Lung (tissue), 17 donors: ENCODE measurements at places on chromosomes 1 and 21. TPM values are rescaled to one million over a fixed set of nuclear protein-coding genes. Genes with fewer than 3 reads are reported as not detected.

DNA sequence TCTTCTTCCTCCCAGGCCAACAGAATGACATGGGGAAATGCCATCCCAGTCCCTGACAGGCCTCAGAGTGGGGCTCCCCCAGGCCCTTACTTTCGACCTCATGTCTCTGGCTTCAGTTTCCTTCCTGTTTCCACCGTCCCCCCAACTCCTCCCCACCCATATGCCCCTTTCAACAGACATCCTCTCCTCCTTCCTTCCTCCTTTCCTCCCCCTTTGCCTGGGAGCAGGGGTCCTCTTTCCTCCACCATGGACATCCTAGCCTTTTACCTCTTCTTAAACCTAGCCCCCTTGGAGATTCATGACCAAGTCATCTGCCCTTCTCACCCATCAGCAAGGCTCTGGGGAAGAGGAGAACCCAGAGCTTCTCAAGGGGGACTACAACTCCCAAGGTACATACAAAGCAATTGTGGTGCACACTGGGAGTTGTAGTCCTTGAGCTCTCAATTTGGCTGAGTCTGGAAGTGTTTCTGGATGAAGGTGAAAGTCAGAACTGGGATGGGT, 4.0 kb downstream of the ZBTB7B start:
- H3K27me3 ChIP-seq = no peaks in the 10 kb centered on the region
- H3K4me1 ChIP-seq = peaks cover 13% of the 10 kb centered on the region
- no peak overlapping the region for H3K4me3 ChIP-seq
- no peaks in the 10 kb centered on the region for H3K36me3 ChIP-seq

GRCh38 chr1:64948905-64949833, 17.2 kb downstream of the JAK1 start:
- H3K36me3 ChIP-seq = no peaks in the 10 kb centered on the region
- H3K4me3 ChIP-seq = no peak overlapping the region
- DNase-seq = no peak
- no peak overlapping the region for H3K27ac ChIP-seq
- H3K4me1 ChIP-seq = peaks cover 3% of the 10 kb centered on the region

DNA sequence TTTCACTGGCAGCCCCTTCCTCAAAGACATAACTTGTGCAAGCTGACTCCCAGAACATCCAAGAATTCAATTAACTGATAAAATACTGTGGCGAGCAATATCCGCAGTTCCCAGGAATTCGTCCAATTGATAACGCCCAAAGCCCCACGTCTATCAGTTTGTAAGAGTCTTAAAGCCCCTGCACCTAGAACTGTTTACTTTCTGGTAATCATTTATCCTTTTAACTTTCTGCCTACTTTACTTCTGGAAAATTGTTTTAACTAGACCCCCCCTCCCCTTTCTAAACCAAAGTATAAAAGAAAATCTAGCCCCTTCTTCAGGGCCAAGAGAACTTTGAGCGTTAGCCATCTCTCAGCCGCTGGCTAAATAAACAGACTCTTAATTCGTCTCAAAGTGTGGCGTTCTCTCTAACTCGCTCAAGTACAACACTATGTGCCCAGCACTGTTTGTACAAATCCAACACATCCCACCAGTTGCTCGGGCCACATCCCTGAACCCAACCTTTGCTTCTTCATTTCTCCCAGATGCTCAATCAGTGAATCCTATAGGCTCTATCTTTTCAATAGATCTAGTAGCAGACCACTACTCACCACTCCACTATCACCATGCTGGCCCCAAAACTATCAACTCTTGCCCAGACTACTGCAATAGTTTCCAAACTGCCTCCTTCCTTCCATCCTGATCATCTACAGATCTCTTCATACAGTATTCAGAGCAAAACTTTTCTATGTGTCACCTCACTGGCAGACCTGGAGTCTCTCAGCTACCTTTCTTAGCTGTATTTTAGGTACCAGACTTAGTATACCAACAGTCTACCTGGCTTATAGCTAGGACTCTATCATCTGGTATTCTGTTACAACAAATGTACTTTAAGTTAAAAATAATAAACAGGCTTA, 3.3 kb upstream of the CHD1L start:
- H3K4me3 ChIP-seq = no peak overlapping the region
- no peaks in the 10 kb centered on the region for H3K36me3 ChIP-seq
- peaks cover 10% of the 10 kb centered on the region for H3K4me1 ChIP-seq
- no peak for DNase-seq

- DNase-seq = peak; percentile 74
- H3K27ac ChIP-seq = peak overlapping the region; percentile 2
- H3K4me3 ChIP-seq = no peak overlapping the region
- H3K27me3 ChIP-seq = no peaks in the 10 kb centered on the region
These were observed 83.2 kb downstream of the TM2D1 start for GRCh38 chr1:61641578-61642336.

- no peak overlapping the region for H3K27ac ChIP-seq
- H3K36me3 ChIP-seq = no peaks in the 10 kb centered on the region
These were observed 37.1 kb upstream of the USP25 start for GRCh38 chr21:15692711-15693110.

GRCh38 chr1:245264226-245264625, 109.4 kb downstream of the KIF26B start:
- H3K4me1 ChIP-seq = peaks cover 12% of the 10 kb centered on the region
- no peak overlapping the region for H3K4me3 ChIP-seq
- no peaks in the 10 kb centered on the region for H3K36me3 ChIP-seq
- DNase-seq = no peak
- no peak overlapping the region for H3K27ac ChIP-seq

GRCh38 chr1:228058949-228059633, 23.4 kb upstream of the ARF1 start:
- no peak overlapping the region for H3K27ac ChIP-seq
- peak overlapping the region; percentile 5 for H3K4me3 ChIP-seq
- H3K36me3 ChIP-seq = no peaks in the 10 kb centered on the region
- no peak for DNase-seq

GRCh38 chr1:31923901-31924535, 14.2 kb downstream of the PTP4A2 start:
- H3K4me1 ChIP-seq = peaks cover 22% of the 10 kb centered on the region
- no peak overlapping the region for H3K27ac ChIP-seq
- no peak for DNase-seq
- no peak overlapping the region for H3K4me3 ChIP-seq

- peaks cover 12% of the 10 kb centered on the region for H3K27me3 ChIP-seq
- peak overlapping the region; percentile 76 for H3K4me3 ChIP-seq
- peak; percentile 54 for DNase-seq
- peak overlapping the region; percentile 100 for H3K27ac ChIP-seq
- H3K36me3 ChIP-seq = peaks cover 2% of the 10 kb centered on the region
These were observed 1.7 kb downstream of the EGLN1 start for GRCh38 chr1:231420299-231420958.

GRCh38 chr1:183774938-183775337, 30.0 kb upstream of the RGL1 start:
- H3K27ac ChIP-seq = no peak overlapping the region
- H3K36me3 ChIP-seq = no peaks in the 10 kb centered on the region
- no peak for DNase-seq
- H3K27me3 ChIP-seq = no peaks in the 10 kb centered on the region
- H3K4me3 ChIP-seq = no peak overlapping the region

- DNase-seq = no peak
- H3K4me1 ChIP-seq = no peaks in the 10 kb centered on the region
These were observed 6.0 kb upstream of the SHISA4 start for GRCh38 chr1:201882665-201883132.

GRCh38 chr1:246417152-246417812, 89.8 kb downstream of the SMYD3 start:
- H3K4me1 ChIP-seq = no peaks in the 10 kb centered on the region
- no peak overlapping the region for H3K4me3 ChIP-seq
- H3K27ac ChIP-seq = no peak overlapping the region

DNA sequence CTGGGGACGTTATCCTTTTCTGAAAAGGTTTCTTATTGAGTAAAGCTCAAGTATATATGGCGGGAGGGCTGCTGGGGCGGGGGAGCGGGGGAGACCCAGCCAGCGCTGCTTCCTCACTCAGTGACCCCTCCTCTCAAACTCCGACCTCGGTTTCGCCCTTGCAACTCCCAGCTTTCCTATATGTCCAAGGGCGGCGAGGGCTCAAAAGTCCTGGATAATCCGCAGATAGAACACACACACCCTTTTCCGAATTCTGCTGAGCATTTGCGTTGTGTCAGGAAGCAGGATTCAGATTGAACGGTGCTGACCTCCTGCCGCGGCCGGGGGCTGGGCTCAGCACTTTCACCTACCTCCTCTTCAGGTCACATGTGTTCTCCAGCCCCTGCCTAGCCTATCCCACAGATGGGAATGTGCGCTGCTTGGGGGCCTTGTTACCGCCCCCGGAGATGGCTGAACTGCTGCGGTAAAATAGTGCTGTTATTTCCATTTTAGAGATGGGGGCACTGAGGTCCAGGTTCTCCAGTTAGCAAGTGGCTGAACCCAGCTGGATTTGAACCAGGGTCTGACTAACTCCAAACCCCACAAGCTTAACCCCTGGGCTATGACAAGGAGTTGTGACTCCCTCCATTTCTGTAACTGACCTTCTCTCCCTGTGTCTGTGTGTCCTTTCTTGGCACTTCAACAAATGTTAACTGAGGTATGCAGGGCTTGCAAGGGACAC, 795 bp upstream of the AHDC1 start:
- H3K36me3 ChIP-seq = no peaks in the 10 kb centered on the region
- peaks cover 8% of the 10 kb centered on the region for H3K4me1 ChIP-seq
- no peak for DNase-seq
- peak overlapping the region; percentile 98 for H3K27ac ChIP-seq
- no peak overlapping the region for H3K4me3 ChIP-seq
- H3K27me3 ChIP-seq = no peaks in the 10 kb centered on the region

GRCh38 chr1:101738475-101738874, 258.3 kb downstream of the OLFM3 start:
- H3K27ac ChIP-seq = no peak overlapping the region
- H3K4me3 ChIP-seq = no peak overlapping the region
- H3K36me3 ChIP-seq = no peaks in the 10 kb centered on the region
- DNase-seq = no peak

DNA sequence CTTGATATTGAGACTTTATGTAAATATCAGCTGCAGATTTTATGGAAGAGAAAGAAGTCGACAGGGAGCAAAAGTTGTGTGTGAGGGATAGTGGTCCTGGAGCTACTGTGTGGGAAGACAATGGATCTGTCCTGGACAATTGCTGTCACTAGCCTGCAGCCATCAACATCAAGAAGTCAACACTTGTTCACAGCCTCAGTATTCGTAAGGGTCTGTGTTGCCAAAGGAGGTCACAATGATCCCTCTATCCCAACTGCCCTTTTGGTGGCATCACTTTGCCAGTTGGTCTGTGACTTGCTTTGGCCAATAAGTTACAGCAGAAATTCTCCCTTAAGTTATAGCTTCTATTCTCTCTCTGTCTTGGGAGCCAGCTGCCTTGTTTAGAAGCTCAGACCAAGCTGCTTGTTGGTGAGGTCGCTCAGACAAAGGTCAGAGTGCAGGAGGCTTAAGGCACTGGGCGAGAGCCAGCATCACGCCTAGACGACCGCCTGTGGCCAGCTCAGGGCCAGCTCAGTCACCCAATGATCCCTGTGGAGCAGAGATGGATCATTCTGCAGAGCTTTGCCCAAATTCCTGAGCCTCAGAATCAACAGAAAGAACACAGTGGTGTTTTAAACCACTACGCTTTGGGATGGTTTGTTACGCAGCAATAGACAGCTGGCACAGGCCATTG, 134.9 kb downstream of the RHOU start:
- H3K4me1 ChIP-seq = peaks cover 17% of the 10 kb centered on the region
- DNase-seq = no peak
- no peaks in the 10 kb centered on the region for H3K36me3 ChIP-seq
- H3K4me3 ChIP-seq = no peak overlapping the region
- no peak overlapping the region for H3K27ac ChIP-seq

- H3K27ac ChIP-seq = no peak overlapping the region
- no peak for DNase-seq
- no peak overlapping the region for H3K4me3 ChIP-seq
- peaks cover under 1% of the 10 kb centered on the region for H3K27me3 ChIP-seq
These were observed 19.5 kb upstream of the HLCS start for GRCh38 chr21:36985751-36986594.

GRCh38 chr21:28783641-28784185, 209.0 kb downstream of the LTN1 start:
- no peaks in the 10 kb centered on the region for H3K4me1 ChIP-seq
- no peak for DNase-seq
- H3K27me3 ChIP-seq = no peaks in the 10 kb centered on the region
- H3K4me3 ChIP-seq = no peak overlapping the region
- H3K27ac ChIP-seq = no peak overlapping the region
- no peaks in the 10 kb centered on the region for H3K36me3 ChIP-seq

DNA sequence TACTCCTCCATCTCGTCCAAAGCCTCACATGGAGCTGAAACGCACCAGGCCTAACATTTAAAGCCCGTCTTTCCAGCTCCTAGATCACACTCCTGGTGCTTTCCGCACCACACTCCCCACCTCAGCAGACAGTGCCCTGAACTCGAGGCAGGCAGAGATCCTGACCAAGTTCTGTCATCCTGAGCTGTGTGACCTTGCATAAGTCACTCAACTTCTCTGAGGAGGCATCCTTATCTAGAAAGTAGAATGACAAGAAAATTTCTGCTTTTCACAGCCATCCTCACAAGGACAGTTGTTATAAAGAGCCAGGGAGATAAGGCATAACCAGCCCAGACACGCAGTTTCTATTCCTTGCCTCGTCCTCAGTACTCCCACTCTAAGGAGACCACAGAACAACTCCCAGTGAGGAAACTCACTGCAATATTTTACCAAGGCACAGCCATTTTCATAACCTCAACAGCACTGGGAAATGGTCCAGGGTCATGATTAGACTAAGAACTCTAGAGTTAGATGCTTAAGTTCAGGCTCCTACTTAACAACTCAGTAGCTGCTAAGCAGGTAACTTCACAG, 3.1 kb downstream of the LRP8 start:
- no peak overlapping the region for H3K4me3 ChIP-seq
- H3K27me3 ChIP-seq = no peaks in the 10 kb centered on the region
- DNase-seq = no peak
- no peaks in the 10 kb centered on the region for H3K36me3 ChIP-seq
- no peaks in the 10 kb centered on the region for H3K4me1 ChIP-seq

- no peak overlapping the region for H3K27ac ChIP-seq
- H3K27me3 ChIP-seq = no peaks in the 10 kb centered on the region
These were observed 15.4 kb downstream of the KCNH1 start for GRCh38 chr1:211118407-211119102.

- H3K27ac ChIP-seq = no peak overlapping the region
- peaks cover 4% of the 10 kb centered on the region for H3K4me1 ChIP-seq
- H3K36me3 ChIP-seq = peaks cover 19% of the 10 kb centered on the region
- no peak overlapping the region for H3K4me3 ChIP-seq
These were observed 34.2 kb downstream of the CNN3 start for GRCh38 chr1:94892604-94893254.

FAM110D gene
- total RNA-seq = 1.1 TPM

LRRC3 gene
- total RNA-seq = 2.8 TPM

UBE2U gene
- not detected for total RNA-seq

VTCN1 gene
- total RNA-seq = 3.0 TPM

CLIC6 gene
- 35.4 TPM for total RNA-seq

FCGR1A gene
- 25.8 TPM for total RNA-seq

EDARADD gene
- 2.3 TPM for total RNA-seq

PLEKHM2 gene
- 32.5 TPM for total RNA-seq

SMYD3 gene
- total RNA-seq = 28.7 TPM

NPHS2 gene
- not detected for total RNA-seq

TMCC2 gene
- total RNA-seq = 2.9 TPM
